ENCODE measurements at places on chromosomes 7 and 10.

- DNase-seq: peak; percentile 79
These were observed 135.7 kb downstream of the GRK5 start for GRCh38 chr10:119343011-119343601.

- no peak for DNase-seq
These were observed 51.7 kb upstream of the SORCS3 start for GRCh38 chr10:104589431-104589830.

DNA sequence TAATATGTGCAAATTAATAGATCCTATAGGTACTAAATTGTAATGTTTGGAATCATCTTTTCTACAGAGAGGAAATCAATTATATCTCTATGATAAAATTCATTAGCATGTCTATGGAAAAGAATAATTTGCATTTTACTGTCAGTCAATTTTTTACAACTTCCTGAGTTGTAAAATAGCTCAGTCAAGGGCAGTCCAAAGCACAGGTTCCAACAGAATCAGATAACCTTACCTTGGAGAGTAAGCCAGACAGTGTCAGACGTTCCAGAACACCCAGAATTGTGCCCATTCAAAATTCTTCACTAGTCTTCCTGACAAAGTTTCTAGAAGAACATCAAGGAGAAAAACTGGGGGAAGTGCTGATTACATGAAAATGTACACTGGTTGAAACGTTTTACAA, 31.1 kb upstream of the IMMP2L start:
- no peak for DNase-seq

DNA sequence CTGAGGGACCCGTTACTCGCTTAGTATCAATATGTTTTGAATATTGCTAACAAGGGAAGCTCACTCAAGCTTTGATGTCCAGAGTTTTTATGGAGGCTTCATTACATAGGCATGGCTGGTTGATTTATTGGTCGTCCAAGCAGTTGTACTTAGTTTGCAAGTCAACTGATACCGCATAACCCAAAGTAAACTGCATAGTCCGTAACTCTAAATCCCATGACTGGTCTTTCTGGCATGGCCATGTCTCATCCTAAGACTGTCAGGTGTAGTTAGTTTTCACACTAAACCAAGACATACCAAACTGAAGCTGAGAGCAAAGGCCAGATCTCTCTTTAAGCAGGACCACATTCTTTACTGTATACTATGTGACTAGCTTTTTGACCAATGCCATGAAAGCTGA, 397.9 kb downstream of the TFEC start:
- DNase-seq: no peak

GRCh38 chr7:33563651-33564050, 341.7 kb upstream of the BMPER start:
- no peak for DNase-seq

- DNase-seq: no peak
These were observed 59.1 kb upstream of the SMNDC1 start for GRCh38 chr10:110363572-110364411.

DNA sequence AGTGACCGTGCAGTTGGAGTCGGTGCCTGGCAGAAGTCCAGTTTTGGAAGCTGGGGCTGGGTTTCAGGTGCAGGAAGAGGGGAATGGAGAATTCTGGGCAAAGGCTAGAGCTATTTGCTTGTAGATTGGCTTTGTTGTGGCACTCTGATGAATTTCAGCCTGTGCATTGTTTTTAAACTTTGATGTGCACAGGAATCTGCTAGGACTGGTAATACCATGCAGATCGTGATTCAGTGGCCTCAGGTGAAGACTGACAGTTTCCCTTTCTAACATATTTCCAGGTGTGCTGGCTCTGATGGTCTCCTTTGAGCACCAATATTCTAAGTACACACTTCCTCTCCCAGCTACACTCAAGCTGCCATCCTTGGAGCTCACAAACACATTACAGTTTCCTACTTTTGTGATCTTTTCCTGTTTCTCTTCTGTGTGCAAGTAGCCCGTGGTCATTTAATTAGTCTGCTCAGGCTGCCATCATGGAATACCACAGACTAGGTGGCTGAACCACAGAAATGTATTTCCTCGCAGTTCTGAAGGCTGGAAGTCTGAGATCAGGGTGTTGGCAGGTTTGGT, 55.6 kb downstream of the NOC3L start:
- no peak for DNase-seq

- no peak for DNase-seq
These were observed 828 bp upstream of the MALSU1 start for GRCh38 chr7:23298141-23298881.

GRCh38 chr10:112389271-112389822, 15.4 kb downstream of the ACSL5 start:
- no peak for DNase-seq

Measured in NCI-H524 treated with DMSO at 0.1 percent for 48 hours (cell line).